ENCODE measurements at places on chromosomes 1 and 21.

DNA sequence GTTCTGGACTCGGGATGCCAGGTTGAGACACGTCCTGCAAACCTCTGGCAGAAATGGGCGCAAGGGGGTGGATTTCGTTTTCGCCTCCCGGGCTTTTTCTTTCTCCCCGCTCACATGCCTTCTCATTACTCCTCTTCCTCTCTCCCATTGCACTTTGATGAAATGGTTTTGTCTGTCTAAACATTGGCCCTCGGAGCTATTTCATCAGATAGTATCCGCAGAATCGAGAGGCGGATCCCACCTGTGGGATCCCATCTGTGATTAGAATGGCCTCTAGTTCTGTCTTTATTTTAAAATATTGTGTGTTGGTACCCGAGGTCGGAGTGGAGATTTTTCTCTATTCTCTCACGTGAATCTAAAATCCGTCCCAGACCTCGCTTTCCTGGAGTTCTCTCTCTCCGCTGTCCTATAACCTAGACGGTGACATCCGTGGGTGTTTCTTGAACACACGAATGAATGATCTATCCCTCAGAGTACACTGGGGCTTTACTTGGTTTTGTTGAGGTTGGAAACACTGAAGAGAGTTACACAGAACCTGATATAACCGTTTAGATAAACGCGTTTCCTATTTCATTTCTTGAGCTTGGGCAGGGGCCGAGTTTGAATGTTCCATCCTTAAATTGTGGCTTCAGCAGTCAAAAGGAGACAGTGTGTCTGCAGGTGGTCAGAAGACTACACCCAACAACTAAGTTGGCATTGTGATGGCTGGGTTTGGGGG, 2.0 kb downstream of the EDARADD start:
- DNase-seq, result peak; percentile 16

GRCh38 chr1:231596337-231596791, 30.2 kb upstream of the DISC1 start:
- no peak for DNase-seq

- peak; percentile 67 for DNase-seq
These were observed 109.6 kb downstream of the WDR3 start for GRCh38 chr1:118039170-118039569.

DNA sequence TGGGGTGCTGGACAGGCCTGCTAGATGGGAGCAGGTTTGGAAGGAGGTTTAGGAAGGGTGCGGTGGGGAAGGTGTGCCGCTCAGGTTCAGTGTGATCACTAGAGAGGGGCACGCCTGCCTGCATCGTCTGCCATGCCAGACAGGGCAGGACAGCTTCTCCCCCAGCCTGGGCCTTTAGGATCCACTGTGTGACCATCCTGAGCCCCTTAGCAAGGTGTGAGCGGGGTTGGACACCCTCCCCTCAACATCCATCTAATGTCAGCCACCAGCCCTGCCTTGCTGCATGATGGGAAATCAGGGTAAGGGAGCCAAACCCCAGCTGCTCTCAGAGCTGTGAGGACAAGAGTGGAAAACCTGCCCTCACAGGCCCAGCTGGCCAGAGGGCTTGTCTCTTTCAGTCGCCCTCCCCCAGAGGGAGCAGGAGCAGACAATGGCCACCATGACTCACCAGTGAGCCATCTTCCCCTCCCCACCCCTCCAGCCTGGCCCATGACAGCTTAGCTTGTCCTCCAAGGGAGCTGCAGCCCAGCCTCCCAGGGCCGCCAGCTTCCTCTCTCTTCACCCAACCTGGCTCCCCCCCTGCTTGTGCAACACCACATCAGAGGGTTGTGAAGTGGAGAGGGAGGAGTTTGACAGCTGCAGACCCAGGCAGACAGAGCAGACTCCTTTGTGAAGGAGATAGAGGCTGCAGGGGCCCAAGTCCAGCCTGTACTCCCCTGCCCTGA, 37.0 kb downstream of the NUAK2 start:
- peak; percentile 80 for DNase-seq

- peak; percentile 83 for DNase-seq
These were observed 19.6 kb upstream of the ZNF648 start for GRCh38 chr1:182080955-182081582.
